Sigmoid colon (tissue), 7 donors: ENCODE measurements at places on chromosomes 1 and 21. TPM values are rescaled to one million over a fixed set of nuclear protein-coding genes. Genes with fewer than 3 reads are reported as not detected.

GRCh38 chr1:175005085-175005783 is 5.5 kb downstream of the CACYBP start:
- no peaks in the 10 kb centered on the region for H3K36me3 ChIP-seq
- no peak for DNase-seq
- no peaks in the 10 kb centered on the region for H3K27me3 ChIP-seq

The SNX7 gene
- total RNA-seq: 36.2 TPM

- no peaks in the 10 kb centered on the region for H3K27me3 ChIP-seq
- H3K27ac ChIP-seq: no peak overlapping the region
- no peaks in the 10 kb centered on the region for H3K4me1 ChIP-seq
- no peak overlapping the region for H3K4me3 ChIP-seq
These were observed 7.3 kb downstream of the RAB4A start for GRCh38 chr1:229278120-229278741.

- no peak overlapping the region for H3K4me3 ChIP-seq
- no peaks in the 10 kb centered on the region for H3K27me3 ChIP-seq
- no peaks in the 10 kb centered on the region for H3K4me1 ChIP-seq
- peak overlapping the region; percentile 65 for H3K27ac ChIP-seq
- DNase-seq: no peak
These were observed 6.4 kb downstream of the SELENON start for GRCh38 chr1:25806418-25806817.

The PRKAA2 gene
- 25.3 TPM for total RNA-seq

DNA sequence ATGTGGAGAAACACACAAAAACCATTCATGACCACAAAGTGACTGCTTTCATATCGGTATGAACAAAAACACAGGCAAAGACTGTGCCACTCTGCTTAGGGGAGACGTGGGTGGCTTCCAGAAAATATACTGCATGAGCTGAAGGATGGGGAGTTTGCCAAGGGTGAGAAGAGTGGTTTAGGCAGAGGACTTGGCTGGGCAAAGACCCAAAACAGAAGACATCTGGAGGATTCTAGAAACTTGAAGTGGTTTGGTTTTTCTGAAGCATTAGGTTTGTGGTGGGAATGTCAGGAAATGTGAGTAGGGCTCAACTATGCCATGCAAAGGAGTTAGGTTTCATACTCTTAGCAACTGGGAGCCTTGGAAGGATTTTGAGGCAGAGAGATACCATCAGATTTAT is 26.6 kb upstream of the DNM3 start:
- no peaks in the 10 kb centered on the region for H3K36me3 ChIP-seq
- H3K27ac ChIP-seq: no peak overlapping the region
- peaks cover 12% of the 10 kb centered on the region for H3K4me1 ChIP-seq
- no peak overlapping the region for H3K4me3 ChIP-seq
- H3K27me3 ChIP-seq: no peaks in the 10 kb centered on the region

GRCh38 chr1:16158993-16159831 is 3.3 kb upstream of the EPHA2 start:
- H3K4me1 ChIP-seq: peaks cover 16% of the 10 kb centered on the region
- no peak for DNase-seq
- H3K4me3 ChIP-seq: no peak overlapping the region
- H3K27ac ChIP-seq: no peak overlapping the region
- no peaks in the 10 kb centered on the region for H3K36me3 ChIP-seq
- no peaks in the 10 kb centered on the region for H3K27me3 ChIP-seq

DNA sequence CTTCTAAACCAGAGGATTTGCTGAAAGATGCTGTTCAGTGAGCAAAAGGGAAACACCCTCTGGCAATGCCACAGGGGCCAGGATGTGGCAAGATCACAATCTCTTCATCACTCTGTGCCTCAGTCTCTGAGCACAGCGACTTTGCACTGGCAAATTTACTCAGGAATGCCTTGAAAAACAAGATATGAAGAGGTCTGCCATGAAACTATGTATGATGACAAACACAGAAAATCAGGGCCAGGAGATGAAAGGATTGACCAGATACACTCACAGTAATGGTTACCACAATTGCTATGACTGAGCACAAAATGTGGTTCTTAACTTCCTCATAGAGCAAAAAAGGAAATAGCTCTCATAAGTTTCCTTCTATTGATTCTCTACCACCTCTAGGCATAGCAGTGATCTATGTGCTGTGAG is 5.8 kb downstream of the TTC13 start:
- no peak overlapping the region for H3K27ac ChIP-seq
- no peaks in the 10 kb centered on the region for H3K27me3 ChIP-seq
- H3K4me3 ChIP-seq: no peak overlapping the region
- no peaks in the 10 kb centered on the region for H3K4me1 ChIP-seq
- no peak for DNase-seq

- no peak overlapping the region for H3K4me3 ChIP-seq
- no peak overlapping the region for H3K27ac ChIP-seq
- DNase-seq: no peak
- H3K27me3 ChIP-seq: no peaks in the 10 kb centered on the region
- H3K36me3 ChIP-seq: no peaks in the 10 kb centered on the region
These were observed 6.2 kb downstream of the SLC19A2 start for GRCh38 chr1:169479363-169480066.

The GSTM5 gene
- total RNA-seq: 8.0 TPM

GRCh38 chr1:185644531-185644930 is 89.7 kb upstream of the HMCN1 start:
- H3K27ac ChIP-seq: no peak overlapping the region
- H3K4me3 ChIP-seq: no peak overlapping the region
- H3K4me1 ChIP-seq: peaks cover 15% of the 10 kb centered on the region
- no peaks in the 10 kb centered on the region for H3K36me3 ChIP-seq
- DNase-seq: no peak
- no peaks in the 10 kb centered on the region for H3K27me3 ChIP-seq

- no peak for DNase-seq
- H3K4me1 ChIP-seq: peaks cover 87% of the 10 kb centered on the region
- no peaks in the 10 kb centered on the region for H3K36me3 ChIP-seq
- H3K27ac ChIP-seq: peak overlapping the region; percentile 83
These were observed 42.6 kb downstream of the PBX1 start for GRCh38 chr1:164601399-164602100.

The MEF2D gene
- total RNA-seq: 48.2 TPM

DNA sequence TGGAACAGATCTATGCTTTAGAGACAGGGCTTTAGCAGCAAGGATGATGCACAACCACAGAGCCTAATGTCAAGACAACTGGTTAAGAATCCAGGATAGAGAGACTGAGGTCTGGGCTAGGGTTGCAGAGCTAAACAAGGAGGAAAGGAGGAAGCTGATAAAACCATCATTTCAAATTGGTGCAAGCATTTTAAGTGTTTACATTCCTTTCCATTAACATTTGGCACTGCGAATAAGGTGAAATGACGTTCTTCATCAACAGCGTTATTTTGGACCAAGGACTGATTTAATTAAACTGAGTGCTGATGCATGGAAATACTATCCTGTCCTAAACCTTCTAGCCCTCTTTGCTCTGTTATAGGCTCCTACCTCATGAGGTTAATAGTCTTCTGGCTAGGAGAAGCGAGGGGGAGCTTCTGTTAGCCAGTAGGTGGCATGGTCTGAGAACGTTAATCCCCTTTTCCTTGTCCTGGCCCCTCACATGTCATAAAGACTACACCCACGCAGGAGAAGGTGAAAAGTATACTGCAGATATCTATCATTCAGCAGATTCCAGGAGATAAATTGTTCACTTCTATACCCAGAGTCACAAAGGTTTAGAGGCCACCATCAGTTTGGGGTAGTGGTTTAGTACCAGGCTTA is 7.6 kb upstream of the C1orf21 start:
- DNase-seq: no peak
- H3K36me3 ChIP-seq: no peaks in the 10 kb centered on the region
- no peaks in the 10 kb centered on the region for H3K27me3 ChIP-seq

DNA sequence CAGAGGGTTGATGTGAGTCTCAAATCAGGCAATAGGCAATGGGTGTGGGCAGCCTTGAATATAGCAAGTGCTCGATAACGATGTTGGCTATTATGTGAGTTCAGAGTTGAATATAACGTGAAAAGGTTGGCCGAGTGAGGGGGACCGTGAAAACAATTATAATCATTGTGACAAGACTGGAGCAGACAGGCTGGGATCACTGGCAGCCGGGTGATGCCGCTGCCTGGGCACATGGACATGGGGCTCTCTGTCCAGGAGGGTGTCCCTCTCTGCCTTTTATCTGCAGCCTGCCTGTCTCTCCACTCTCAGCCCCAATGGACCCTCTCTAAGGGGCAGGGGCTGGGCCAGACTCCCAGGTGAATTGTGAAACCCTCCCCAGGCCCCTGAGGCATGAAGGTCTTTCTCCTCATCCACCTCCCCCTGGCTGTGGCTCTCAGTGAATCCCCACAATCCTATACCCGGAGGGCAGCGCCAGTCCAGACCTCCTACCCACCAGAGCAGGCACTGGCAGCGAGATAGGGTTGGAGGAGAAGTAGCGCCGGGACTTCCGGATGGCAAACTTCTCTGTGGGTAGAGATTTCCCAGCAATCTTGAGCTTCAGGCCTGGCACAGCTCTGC is 36.4 kb downstream of the TTC39A start:
- no peak for DNase-seq
- H3K4me3 ChIP-seq: no peak overlapping the region
- H3K4me1 ChIP-seq: no peaks in the 10 kb centered on the region
- no peaks in the 10 kb centered on the region for H3K27me3 ChIP-seq
- H3K36me3 ChIP-seq: no peaks in the 10 kb centered on the region

The CFAP141 gene
- total RNA-seq: not detected

GRCh38 chr1:82931006-82931405 is 1067.9 kb downstream of the TTLL7 start:
- no peaks in the 10 kb centered on the region for H3K36me3 ChIP-seq
- H3K27ac ChIP-seq: no peak overlapping the region
- no peaks in the 10 kb centered on the region for H3K27me3 ChIP-seq
- no peak overlapping the region for H3K4me3 ChIP-seq
- no peaks in the 10 kb centered on the region for H3K4me1 ChIP-seq

- H3K4me3 ChIP-seq: no peak overlapping the region
- DNase-seq: no peak
- H3K4me1 ChIP-seq: no peaks in the 10 kb centered on the region
- H3K27me3 ChIP-seq: no peaks in the 10 kb centered on the region
- no peak overlapping the region for H3K27ac ChIP-seq
- no peaks in the 10 kb centered on the region for H3K36me3 ChIP-seq
These were observed 46.3 kb downstream of the HTR6 start for GRCh38 chr1:19710825-19711611.

DNA sequence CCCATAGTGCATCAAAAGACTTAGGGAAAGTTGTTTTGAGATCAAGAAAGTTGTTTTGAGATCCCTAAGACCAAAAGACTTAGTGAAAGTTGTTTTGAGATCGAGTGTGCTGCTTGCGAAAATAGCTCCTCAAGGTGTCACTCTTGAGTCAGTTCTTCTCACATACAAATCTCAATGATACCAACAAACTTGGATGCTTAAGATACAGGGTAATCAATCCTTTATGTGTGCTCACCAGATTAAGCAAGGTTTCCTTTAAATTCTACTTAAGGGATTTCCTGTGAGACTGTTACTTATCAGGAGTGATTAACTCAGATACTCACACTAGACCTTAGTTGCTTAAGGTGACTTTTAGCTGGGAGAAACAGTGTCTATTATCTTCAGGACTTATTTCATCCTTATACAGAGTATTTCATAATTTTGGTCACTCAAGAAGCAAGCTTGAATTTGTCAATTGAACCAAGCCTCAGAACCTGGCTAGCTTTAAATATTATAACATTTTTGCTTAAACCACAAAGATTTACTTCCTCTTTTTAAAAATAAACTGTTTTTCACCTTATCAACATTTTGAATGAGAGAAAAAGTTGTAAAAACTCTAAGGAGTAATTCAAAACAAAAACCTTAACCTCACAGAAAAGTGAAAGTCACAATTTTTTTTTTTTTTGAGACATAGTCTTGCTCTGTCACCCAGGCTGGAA is 8.0 kb upstream of the RLF start:
- H3K27ac ChIP-seq: no peak overlapping the region
- peaks cover 3% of the 10 kb centered on the region for H3K4me1 ChIP-seq
- H3K27me3 ChIP-seq: no peaks in the 10 kb centered on the region
- no peak overlapping the region for H3K4me3 ChIP-seq
- H3K36me3 ChIP-seq: no peaks in the 10 kb centered on the region
- no peak for DNase-seq

GRCh38 chr1:223844787-223845036 is 1.0 kb downstream of the TP53BP2 start:
- H3K27ac ChIP-seq: peak overlapping the region; percentile 98
- no peaks in the 10 kb centered on the region for H3K36me3 ChIP-seq
- peak overlapping the region; percentile 81 for H3K4me3 ChIP-seq
- DNase-seq: no peak
- H3K4me1 ChIP-seq: peaks cover 47% of the 10 kb centered on the region

DNA sequence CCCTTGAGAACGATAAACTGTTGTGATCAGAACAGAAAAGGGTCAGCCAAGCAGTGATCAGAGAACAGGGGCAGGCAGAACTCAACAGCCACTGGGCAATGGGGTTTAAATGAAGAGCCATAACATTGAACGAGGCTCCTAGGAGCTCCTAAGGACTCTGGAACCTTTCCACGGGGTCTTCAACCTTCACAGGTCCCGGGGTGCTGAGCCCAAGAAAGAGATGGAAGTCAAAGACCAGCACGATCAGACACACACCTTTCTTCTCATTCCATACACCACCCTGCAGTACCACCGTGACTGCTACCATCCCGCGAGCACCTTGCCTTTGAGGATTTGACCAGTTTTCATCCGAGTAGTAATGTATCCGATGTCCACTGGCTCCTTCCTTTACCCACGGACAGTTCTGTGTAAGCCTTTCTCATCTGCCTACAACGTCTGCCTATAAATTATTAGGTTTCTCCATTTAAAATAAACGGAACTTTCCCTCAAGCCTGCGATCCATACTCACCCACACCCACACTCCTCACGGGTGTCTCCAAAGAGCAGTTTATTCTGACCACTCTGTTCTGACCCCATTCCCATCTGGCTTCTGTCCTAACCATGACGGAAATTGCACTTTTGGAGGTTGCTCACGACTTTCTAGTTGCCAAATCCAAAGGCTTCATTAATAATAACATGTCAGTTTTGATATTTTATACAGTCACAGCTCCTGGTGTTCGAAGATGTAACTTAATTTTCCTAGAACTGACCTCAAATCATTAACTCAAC is 16.8 kb upstream of the HHAT start:
- peak overlapping the region; percentile 60 for H3K27ac ChIP-seq
- H3K4me1 ChIP-seq: peaks cover 9% of the 10 kb centered on the region
- no peaks in the 10 kb centered on the region for H3K27me3 ChIP-seq
- no peak for DNase-seq
- peak overlapping the region; percentile 46 for H3K4me3 ChIP-seq
